Naive thymus-derived CD4-positive, alpha-beta T cell (primary cell): ENCODE measurements at places on chromosomes 3 and 15. TPM values are rescaled to one million over a fixed set of nuclear protein-coding genes. Genes with fewer than 3 reads are reported as not detected.

The GUCA1C gene
- not detected for total RNA-seq

The MKRN3 gene
- 11.5 TPM for total RNA-seq

The TMC3 gene
- not detected for total RNA-seq

The KBTBD13 gene
- not detected in 2 replicates for total RNA-seq

The AGTR1 gene
- total RNA-seq: not detected

The DNAJA4 gene
- 44.5 TPM for total RNA-seq

The ZBED2 gene
- 0.13 TPM for total RNA-seq

The SCAP gene
- 94.3 TPM for total RNA-seq

The GHSR gene
- not detected for total RNA-seq

The ATP13A4 gene
- 1.2 and 1.6 TPM in 2 replicates for total RNA-seq

The ARIH1 gene
- total RNA-seq: 191 TPM

The ADGRG7 gene
- not detected in 2 replicates for total RNA-seq

The SSUH2 gene
- total RNA-seq: 0.25 TPM in 1 of 2 replicates, not detected in the other

GRCh38 chr3:58693940-58694850 is 27.6 kb upstream of the FAM3D start:
- DNase-seq: no peak

DNA sequence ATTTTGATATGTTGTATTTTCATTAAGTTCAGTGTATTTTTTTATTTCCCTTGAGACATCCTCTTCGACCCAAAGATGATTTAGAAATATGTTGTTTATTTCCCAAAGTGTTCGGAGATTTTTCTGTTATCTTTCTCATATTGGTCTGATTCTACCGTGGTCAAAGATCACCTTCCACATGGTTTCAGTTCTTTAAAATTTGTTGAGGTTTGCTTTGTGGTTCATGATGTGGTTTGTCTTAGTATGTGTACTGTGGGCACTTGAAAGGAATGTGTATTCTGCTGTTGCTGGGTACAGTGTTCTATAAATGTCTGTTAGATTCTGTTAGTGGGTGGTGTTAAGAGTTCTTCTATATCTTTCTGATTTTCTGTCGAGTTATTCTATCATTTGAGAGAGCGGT is 103.4 kb upstream of the FHIT start:
- no peak for DNase-seq

DNA sequence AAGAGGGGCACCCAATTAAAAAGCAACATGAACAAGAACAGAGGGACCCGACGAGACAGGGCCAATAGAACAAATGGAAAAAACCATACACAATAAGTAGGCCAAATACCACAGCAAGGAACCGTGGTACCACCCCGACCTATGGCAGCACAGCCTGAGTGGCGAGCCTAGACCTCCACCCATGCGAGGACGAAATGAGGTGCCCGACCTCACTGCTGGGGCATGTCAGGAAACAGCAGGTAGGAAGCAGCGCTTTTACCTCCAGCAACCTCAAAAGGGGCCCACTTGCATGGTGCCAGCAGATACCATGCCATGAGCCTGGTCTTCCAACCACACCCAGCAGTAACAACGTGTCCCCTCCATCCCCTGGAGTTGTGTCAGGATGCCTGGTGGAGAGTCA is 77.9 kb downstream of the PCSK6 start:
- no peak for DNase-seq

DNA sequence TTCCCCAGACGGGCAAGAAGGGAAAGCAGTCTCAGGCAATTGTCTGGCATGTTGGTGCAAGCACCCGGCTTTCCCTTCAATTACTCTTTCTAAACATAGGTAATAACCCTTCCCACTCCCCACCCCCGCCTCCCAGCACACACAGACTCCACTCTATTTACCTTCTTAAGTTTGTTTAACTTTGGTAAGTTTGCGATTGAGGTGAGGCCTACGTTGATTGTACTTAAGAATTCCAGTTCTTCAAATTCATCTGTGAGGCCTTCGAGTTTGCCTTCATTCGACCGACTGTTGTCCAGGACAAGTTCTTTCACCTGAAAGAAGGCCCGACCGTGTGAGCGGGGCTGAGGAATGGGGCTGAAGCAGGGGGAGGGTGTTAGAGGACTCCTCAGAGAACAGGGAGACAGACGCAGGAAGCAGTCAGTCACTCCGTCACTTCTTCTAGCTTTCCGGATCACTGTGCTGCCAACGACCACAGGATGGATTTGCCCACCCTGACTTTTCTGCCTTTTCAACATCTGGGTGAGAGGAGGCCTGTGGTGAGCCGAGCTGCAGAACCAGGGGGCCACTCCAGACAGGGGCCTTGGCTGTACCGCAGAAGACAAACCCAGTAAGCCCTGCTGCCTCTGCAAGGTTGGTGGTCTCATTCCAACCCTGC is 33.0 kb downstream of the ANP32A start:
- no peak for DNase-seq

DNA sequence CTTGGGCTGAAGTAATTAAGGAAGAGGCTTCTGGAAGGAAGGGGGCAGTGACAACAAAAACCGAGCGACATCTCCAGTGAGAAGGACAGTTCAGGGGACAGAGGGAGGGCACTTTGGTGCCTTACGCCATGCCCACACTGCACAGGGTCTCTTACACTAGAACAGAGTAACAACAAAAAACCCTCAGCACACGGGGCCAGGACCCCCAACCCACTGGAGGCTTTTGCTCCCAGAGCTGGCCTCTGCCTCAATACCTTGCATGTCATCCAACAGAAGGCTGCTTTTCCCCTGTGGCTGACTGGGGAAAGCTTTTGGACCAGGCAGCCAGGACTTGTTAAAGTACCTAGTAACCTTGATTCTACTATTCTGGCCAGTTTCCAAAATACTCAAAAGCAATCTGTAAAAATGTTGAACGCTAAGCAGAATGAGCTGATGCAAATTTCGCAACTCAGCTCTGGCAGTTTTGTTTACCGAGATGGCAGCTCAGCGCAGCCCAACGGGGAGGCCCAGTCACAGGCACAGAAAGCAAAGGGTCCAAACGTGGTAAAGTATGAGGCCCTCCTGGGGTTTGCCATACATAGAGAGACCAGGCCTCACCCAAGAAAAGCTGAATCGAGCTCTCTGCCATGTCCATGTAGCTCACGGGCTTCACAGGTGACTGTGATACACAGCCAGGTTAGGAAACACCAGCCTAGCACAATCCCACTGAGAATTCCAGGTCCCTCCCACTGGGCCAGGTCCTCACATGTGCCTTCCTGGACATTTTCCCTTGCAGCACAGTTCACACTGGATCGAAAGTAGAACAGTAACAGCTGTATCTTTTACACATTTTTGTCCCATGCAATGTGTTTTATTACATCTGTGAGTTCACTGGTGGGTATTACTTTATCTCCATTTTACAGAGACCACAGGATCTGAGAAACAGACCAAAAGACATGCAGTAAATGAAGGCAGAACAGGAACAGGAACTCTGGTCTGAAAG is 6.0 kb downstream of the CHCHD4 start:
- peak; percentile 9 for DNase-seq

DNA sequence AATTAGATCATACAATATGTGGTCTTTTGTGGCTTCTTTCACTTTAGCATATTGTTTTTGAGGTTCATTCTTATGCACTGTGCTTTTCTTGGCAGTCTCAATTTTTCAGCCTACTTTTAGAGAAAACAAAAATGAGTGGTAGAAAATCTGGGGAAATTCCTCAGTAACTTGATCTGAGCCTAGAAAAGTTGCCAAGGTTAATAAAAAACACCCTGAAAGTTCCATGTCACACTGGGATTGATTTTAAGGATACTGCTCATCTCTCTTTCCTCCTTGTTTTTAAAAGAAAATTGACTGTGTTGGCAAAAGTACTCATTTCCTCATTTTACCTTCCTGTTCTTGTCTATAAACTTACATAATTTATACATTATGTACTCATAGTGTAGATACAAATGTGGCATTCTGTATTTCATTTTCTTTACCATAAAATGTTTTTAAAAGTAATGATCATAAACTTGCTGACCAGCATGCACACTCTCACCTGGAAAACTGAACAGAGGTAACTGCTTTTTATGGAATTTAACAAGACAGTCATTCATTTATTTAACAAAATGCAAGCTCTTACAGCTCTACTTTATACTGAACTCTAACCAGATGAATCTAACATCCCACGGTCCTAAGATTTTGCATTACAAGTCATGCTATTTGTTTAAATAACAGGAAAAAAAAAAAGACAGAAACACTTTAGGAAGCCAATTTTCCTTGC is 28.6 kb upstream of the SH3BP5 start:
- no peak for DNase-seq

DNA sequence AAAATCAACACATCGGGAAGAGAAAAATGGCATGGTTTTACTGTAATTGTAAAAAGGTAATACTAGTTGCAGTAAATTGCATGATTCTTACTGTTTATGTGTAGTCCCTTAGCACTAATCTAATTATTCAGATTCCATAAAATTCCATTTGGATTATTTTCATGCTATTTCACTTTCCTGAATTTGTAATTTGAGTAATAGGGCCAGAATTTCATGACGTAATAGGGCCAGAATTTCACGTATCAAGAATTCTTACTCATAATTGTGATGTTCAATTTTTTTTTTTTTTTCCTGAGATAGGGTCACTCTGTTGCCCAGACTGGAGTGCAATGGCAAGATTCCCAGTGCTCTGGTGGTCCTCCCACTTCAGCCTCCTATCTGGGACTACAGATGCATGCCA is 2.9 kb upstream of the U2SURP start:
- no peak for DNase-seq

- DNase-seq: no peak
Measured at GRCh38 chr15:82832601-82833361, 23.4 kb downstream of the WHAMM start.

GRCh38 chr3:187044867-187045552 is 94.3 kb downstream of the RPL39L start:
- DNase-seq: no peak

- no peak for DNase-seq
Measured at GRCh38 chr3:113695431-113695785, 1.0 kb downstream of the USF3 start.

DNA sequence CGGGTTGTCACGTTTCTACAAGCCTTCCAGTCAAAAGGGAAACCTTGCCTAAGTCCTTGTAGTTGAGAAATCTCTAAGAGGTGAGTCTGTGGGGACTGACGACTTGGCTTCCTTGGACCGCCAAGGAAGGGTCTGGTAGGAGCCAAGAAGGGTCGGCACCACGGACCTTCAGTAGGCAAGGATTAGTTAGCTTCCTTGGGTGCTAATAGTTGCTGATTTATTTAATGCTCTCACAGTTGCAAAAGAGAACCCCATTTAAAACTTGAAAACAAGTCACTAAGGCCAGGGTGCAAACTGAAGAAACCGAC is 361 bp upstream of the LCMT2 start:
- no peak for DNase-seq

DNA sequence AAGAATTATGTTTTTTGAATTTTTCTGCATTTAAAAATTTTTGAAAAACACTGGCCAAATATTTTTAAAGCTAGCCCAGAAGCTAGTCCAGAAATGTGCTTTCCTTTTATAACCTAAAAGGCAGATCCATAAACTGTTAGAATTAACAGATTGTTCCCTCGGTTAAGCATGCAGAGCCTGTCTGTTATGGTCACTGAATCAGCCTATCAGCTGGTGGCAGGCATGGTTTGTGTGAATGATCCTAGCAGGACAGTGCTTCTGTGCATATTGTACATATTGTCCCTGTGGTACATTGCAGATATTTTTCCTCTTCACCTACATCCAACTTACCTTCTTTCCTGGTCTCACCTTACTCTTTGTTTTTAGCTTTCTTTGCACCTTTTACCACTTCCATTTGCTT is 53.3 kb downstream of the RARB start:
- DNase-seq: no peak

DNA sequence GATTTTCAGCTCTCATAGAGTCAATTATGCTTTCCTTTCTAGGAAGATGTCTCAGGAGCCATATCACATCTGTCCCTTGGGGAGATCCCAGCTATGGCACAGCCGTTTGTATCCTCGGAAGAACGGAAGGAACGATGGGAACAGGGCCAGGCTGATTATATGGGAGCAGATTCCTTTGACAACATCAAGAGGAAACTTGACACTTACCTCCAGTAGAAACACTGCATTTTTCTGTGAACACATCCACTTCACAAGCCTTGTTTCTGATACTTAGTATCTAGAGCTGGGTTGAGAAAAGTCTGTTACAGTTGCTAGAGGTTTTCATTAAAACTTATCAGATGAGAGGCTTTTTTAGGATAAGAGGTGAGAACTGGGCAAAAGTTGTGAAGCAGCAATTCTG is 35.4 kb downstream of the GYG1 start:
- no peak for DNase-seq

DNA sequence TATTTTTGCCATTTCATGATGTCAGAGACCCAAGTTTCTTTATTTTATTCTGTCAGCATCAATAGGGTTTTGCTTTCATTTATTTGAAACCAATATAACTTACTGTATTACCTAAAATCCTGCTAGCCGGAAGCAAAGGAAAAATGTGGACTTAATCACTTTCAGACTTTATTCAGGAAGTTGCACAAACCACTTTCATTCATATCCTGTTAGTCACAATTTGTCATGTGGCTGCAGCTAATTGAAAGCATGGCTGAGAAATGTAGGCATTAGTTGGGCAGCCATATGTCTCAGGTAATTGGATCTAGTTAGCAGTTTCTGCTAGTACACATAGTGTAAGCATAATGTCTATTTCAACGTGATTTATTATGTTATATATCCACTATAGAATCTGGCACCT is 462.3 kb upstream of the SGO1 start:
- DNase-seq: no peak

- DNase-seq: no peak
Measured at GRCh38 chr15:101438482-101439284, 50.8 kb downstream of the PCSK6 start.

DNA sequence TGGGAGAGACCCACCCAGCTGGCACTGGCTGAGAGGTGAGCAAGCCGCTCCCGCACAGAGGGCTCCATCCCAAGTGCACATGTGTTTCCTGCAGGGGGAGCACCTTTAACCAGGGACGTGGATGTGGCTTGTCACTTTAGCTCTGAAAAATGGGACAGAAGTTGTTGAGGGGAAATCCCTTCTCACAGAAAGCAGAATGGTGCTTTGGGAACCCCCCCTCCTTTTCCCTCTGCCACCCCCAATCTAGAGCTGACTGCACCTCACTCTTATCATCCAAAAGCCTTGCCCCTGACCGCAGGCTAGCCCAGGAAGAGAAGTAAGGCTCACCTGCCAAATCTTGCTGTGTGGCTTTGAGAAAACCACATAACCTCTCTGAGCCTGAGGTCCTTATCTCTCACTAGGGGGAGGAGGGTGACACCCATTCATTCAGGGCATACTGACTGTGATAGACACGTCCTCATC is 77.9 kb downstream of the RPN1 start:
- DNase-seq: peak; percentile 34

- DNase-seq: no peak
Measured at GRCh38 chr3:20488151-20488550, 302.1 kb upstream of the SGO1 start.

DNA sequence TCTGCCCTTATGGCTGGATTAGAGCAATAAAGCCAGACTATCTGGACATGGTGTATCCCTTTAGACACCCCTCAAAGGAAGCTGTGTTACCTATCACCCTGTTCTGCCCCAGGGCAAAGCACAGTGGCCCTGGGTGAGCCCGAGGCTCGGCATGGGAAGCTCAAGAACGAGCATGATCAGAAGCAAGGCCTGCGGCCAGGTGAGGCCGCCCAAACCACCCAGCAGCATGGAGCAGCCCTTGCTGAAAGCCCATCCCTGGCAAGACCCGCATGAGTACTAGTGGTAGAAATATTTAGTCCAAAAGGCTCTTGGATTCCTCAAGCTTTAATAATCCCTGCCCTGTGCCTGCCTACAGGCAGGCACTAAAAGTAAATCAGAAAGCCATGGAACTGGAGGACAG is 261.1 kb downstream of the MEX3B start:
- DNase-seq: no peak

- no peak for DNase-seq
Measured at GRCh38 chr3:57164217-57164656, 916 bp downstream of the IL17RD start.

GRCh38 chr15:92801774-92802464 is 98.2 kb upstream of the CHD2 start:
- no peak for DNase-seq
